Smooth muscle cell of the coronary artery (primary cell): ENCODE measurements at places on chromosomes 16 and 17. TPM values are rescaled to one million over a fixed set of nuclear protein-coding genes. Genes with fewer than 3 reads are reported as not detected.

The KRT28 gene
- not detected in 2 replicates for total RNA-seq

The NUP93 gene
- 42.6 and 72.0 TPM in 2 replicates for total RNA-seq

The CDH11 gene
- 983 and 1,255 TPM in 2 replicates for total RNA-seq

The DNAJC7 gene
- total RNA-seq: 70.9 and 71.8 TPM in 2 replicates

The NBR1 gene
- 63.5 and 95.2 TPM in 2 replicates for total RNA-seq

The KRT40 gene
- not detected in 2 replicates for total RNA-seq

The FBXL16 gene
- 0.08 TPM in 1 of 2 replicates, not detected in the other for total RNA-seq

The SEC14L5 gene
- 2.6 TPM in 1 of 2 replicates, not detected in the other for total RNA-seq

The KRTAP17-1 gene
- total RNA-seq: not detected in 2 replicates

The SLC52A1 gene
- 0.15 and 0.82 TPM in 2 replicates for total RNA-seq

The SEPTIN1 gene
- 0.12 and 0.15 TPM in 2 replicates for total RNA-seq

The PYY gene
- total RNA-seq: not detected in 2 replicates

The SOX15 gene
- 0.23 TPM in 1 of 2 replicates, not detected in the other for total RNA-seq

The PRSS27 gene
- 0.23 and 0.70 TPM in 2 replicates for total RNA-seq

The NQO1 gene
- 113 and 184 TPM in 2 replicates for total RNA-seq

The G6PC1 gene
- total RNA-seq: not detected in 2 replicates

The TBC1D3D gene
- 0.12 TPM in 1 of 2 replicates, not detected in the other for total RNA-seq

The TRPV3 gene
- total RNA-seq: 0.23 and 1.8 TPM in 2 replicates

The MT1A gene
- 1.7 TPM in 1 of 2 replicates, not detected in the other for total RNA-seq

The RNF43 gene
- 0.15 TPM in 1 of 2 replicates, not detected in the other for total RNA-seq

The NUPR1 gene
- total RNA-seq: 43.7 and 74.9 TPM in 2 replicates

The GGT6 gene
- total RNA-seq: not detected in 2 replicates

The PSMB3 gene
- 453 and 499 TPM in 2 replicates for total RNA-seq

The TEX19 gene
- 0.08 TPM in 1 of 2 replicates, not detected in the other for total RNA-seq

The CD19 gene
- total RNA-seq: not detected in 2 replicates

The KCNH4 gene
- 0.12 TPM in 1 of 2 replicates, not detected in the other for total RNA-seq

The MNT gene
- total RNA-seq: 4.1 and 9.5 TPM in 2 replicates

The CDRT4 gene
- 0.59 and 1.5 TPM in 2 replicates for total RNA-seq

The GLTPD2 gene
- total RNA-seq: not detected in 2 replicates

The TMEM231 gene
- total RNA-seq: 12.6 and 31.4 TPM in 2 replicates

The DHRS13 gene
- total RNA-seq: 2.0 and 3.6 TPM in 2 replicates

The FOXL1 gene
- 1.1 and 20.4 TPM in 2 replicates for total RNA-seq

The RUNDC3A gene
- total RNA-seq: 0.08 and 1.1 TPM in 2 replicates

The MSLN gene
- total RNA-seq: not detected in 2 replicates
